ENCODE measurements at places on chromosomes 5 and 9.

GRCh38 chr9:110334871-110335270 is 2.8 kb downstream of the TXNDC8 start:
- DNase-seq = no peak

- no peak for DNase-seq
Observed at GRCh38 chr9:83379045-83379444, 159.2 kb downstream of the FRMD3 start.

DNA sequence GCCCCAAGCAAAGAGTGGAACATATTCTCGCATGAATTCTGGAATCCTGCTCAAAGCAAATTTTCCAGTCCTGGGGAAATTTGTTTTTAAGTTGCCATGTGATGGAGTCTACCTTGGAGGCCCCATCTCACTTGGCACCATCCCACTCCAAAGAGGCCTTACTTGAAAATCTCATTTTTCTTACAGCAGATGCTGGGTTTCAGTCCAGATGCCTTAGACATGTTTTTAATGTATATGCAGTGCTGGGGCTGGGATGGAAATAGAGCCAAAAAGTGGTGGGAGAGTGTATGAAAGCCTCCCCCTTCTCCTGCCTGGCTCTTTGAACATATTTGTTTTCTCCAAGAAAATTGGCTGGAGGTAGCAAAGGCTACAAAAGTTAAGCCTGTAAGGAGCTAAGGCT is 493.7 kb downstream of the ENC1 start:
- no peak for DNase-seq

DNA sequence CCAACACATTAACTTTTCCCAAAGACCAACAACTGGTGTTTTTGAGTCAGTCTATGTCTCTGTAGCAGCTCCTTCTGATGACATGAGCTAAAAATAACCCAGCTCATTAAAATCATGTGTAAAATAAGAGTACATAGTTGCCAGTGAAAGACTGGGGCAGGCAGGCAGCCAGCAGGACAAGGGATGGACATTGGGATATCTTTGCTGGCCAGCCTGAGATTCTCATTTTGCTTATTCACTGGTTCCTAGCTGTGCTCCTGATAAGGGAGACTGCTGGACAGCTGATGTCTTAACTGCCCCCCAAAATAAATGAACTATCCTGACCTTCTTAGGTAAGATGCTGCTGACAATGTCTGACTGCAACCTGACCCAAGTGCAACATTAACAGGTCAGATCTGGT is 33.9 kb downstream of the EPB41L4B start:
- DNase-seq = no peak

GRCh38 chr9:36129139-36129538 is 7.4 kb upstream of the GLIPR2 start:
- DNase-seq = no peak

DNA sequence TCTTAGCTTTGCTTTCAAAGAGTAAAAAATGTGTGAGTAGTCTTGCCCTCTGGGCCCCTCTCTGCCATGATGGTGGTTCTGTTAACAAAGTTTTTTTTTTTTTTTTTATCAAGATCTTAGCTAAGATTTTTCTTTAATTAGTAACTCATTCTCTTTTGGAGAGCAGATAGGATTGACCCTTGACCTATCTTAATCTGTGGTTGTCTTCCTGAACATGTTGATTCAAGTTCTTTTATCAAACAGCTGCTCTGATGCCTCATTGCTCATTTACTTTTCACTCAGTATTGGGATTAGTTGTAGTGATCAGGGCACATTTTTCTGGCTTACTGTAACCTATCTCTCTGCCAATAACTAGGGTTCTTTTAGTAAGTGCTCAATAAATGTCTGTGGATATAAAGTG is 106.3 kb downstream of the PCSK5 start:
- DNase-seq = no peak

- DNase-seq = no peak
Observed at GRCh38 chr9:135920256-135920930, 13.0 kb upstream of the CAMSAP1 start.

GRCh38 chr9:27145143-27145542 is 36.1 kb downstream of the TEK start:
- DNase-seq = no peak

- no peak for DNase-seq
Observed at GRCh38 chr9:30967476-30967875, 1417.0 kb upstream of the ACO1 start.

- DNase-seq = no peak
Observed at GRCh38 chr5:125042261-125042890, 295.9 kb upstream of the ZNF608 start.

GRCh38 chr5:159990506-159990905 is 18.4 kb upstream of the TTC1 start:
- no peak for DNase-seq

GRCh38 chr5:1168796-1169195 is 32.6 kb upstream of the SLC6A19 start:
- no peak for DNase-seq

GRCh38 chr5:150948539-150948938 is 43.8 kb upstream of the ZNF300 start:
- no peak for DNase-seq

DNA sequence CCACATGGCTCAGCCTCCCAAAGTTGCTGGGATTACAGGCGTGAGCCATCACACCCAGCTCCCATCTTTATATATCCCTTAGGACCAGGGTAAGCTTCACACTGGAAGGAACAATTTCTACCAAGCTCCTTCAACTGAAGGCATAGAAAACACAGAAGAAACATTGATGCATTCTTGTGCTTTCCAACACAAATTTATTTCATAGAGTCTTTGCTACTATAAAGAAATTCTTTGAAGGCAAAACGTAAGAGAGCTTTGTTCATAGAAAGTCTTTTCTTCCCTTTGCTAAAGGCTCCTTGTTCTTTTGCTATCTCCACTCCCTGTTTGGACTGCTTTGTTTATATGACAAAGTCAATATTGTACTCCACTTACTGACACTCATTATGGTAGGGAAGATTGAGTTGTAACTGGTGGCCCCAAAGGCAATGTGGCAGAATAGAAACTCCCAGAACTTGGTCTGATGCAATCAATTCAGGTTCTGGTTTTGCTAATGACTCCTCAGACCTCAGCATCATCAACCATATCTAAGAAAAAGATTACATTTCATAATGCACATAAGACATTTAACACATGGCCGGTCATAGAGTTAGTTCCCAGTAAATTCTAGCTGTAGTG is 97.4 kb upstream of the CLINT1 start:
- DNase-seq = no peak

DNA sequence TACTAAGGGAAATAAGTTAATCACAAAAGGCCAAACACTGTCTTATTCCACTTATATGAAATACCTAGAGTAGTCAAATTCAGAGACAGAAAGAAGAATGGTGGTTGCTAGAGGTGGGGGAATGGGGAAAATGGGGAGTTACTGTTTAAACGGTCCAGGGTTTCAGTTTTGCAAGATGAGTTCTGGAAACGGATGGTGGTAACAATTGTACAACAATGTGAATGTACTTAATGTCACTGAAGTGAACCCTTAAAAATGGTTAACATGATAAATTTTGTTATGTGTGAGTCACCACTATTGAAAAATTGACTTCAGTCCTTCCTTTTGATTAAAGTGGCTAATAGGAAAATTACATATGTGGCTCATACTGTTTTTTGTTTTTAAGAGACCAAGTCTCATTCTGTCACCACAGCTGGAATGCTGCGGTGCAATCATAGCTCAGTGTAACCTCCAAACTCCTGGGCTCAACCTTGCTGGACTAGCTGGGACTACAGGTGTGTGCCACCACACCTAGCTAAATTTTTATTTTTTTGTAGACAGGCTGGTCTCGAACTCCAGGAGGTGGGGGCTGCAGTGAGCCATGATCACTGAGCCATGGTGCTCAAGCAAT is 8.7 kb downstream of the UBQLN1 start:
- DNase-seq = no peak

- no peak for DNase-seq
Observed at GRCh38 chr9:136762915-136763648, 1.2 kb downstream of the LCN15 start.

DNA sequence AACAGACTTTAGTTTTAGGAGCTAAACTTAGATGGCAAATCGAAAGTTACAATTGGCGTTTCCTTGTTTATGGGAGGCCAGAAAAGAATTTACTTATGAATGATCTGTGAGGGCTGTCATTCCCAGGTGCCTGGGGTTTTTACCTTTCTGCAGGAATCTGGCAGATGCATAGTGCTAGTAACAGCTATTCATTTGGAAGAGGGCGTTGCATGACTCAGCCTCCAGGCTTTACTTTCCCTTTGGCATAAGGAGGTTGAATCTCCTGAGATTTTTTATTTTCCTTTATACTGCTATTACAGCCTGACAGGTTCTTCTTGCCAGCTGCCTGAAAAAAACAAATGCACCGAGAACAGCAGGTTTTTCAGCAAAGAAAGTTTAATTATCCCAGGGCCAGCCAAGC is 30.0 kb downstream of the CARD6 start:
- DNase-seq = no peak

- no peak for DNase-seq
Observed at GRCh38 chr9:14480526-14480925, 166.6 kb upstream of the NFIB start.

GRCh38 chr9:106927916-106928315 is 65.0 kb downstream of the ZNF462 start:
- DNase-seq = no peak

- no peak for DNase-seq
Observed at GRCh38 chr5:84632418-84632817, 247.7 kb upstream of the EDIL3 start.

DNA sequence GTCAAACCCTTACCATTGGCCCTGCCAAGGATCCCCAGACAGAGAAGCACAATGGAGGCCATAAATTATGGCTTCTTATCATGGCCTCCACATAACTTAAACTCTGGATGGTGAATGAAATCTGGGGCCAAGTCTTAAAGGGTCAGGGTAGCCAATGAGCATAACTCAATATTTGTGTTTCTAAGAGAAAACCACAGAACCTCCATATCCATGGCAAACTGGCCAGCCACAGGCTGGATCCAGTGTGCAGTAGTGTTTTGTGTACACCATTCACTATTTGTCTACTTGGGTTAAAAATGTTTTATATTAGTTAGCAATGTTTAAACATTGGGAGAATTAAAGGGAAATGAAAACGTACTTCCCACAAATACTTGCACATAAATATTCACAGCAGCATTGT is 60.8 kb downstream of the CDO1 start:
- DNase-seq = no peak

Data from stimulated activated CD8-positive, alpha-beta memory T cell treated with anti-CD3 and anti-CD28 coated beads, Interleukin-4, amount 100 ng/mL, for 1 hour (primary cell).